GOT3 (cell line): ENCODE measurements at places on chromosomes 12 and 14.

- no peak for DNase-seq
Observed at GRCh38 chr12:102708108-102708507, 208.9 kb downstream of the PAH start.

- no peak for DNase-seq
Observed at GRCh38 chr14:101359221-101360053, 201.9 kb upstream of the DIO3 start.

DNA sequence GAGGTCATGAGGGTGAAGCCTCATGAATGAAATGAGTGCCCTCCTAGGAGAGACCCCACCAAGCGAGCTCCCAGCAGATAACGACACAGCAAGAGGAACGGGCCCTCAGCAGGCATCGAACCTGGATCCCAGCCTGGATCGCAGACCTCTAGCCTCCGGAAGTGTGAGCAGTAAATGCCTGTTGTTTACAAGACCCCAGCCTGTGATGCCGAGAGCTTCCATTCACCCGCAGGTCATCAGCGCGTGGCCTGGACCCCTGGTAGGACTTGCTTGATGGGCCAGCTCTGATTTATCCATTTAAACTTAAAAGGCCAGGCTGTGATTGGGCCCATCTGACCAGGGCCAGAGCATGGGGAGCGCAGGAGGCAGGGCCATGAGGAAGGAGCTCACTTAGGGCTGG is 7.0 kb downstream of the TMEM179 start:
- no peak for DNase-seq

DNA sequence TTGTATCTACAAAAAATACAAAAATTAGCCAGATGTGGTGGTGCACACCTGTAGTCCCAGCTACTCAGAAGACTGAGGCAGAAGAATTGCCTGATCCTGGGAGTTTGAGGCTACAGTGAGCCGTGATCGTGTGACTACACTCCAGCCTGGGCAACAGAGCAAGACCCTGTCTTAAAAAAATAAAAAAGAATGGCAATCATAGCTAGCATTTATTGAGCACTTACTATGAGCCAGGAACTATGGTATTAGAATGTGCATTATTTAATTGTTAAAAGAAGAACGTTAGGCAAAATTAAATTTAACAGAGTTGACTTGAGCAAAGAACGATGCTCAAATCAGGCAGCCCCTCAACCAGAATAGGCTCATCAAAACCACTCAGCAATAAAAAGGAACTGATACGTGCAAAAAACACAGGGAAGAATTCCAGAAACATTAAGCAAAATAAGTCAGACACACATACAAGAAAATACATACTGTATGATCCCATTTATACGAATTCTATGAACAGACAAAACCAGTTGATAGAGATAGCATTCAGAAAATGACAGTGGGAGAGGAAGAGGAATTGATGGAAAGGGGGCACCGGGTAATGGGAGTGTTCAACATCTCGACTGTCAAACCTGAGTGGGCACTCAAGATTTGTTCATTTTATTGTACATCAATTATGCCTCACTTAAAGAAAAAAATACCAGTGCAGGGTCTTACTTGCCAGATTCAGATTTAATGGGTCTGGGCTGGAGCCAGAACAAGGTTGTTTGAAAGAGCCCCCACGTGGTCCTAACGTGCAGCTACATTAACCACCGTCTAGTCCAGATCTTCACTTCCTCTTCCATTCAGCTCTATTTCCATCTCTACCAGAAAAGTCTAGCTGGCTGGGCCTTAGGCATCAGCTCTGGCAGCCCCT is 8.0 kb downstream of the SCNN1A start:
- no peak for DNase-seq

- no peak for DNase-seq
Observed at GRCh38 chr14:99552572-99553216, 51.3 kb downstream of the CCDC85C start.

DNA sequence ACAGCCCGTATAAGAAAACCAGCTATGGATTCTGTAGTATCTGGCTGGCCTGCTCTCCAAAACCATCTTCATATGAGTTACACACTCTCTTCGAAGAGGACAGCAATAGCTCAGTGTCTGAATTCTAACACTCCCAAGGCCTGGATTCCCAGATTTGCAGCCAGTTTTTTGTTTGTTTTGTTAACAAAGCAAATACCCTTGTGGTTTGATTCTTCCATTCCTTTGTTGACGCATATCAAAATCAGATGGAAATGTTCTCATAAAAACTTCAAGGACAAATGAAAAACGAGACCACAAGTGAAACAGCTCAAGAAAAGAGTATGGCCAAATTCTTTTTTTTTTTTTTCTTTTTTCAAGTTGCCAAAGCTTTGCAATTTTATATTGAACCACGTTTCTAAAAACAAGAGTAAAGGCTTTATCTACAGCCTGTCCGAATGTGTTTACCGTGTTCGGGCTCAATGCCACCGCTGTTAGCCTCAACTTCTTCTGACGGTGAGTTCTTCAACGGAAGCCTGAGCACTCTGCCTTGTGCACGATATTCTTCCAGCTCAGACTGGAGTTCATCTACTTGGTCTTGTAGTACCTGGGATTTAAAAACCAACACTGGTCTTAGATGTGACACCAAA is 67.5 kb downstream of the NIN start:
- no peak for DNase-seq
